ENCODE measurements at places on chromosomes 5 and 9. TPM values are rescaled to one million over a fixed set of nuclear protein-coding genes. Genes with fewer than 3 reads are reported as not detected.

DNAI1 gene
- total RNA-seq = not detected

FBXL7 gene
- total RNA-seq = 12.6 TPM

CDHR2 gene
- not detected for total RNA-seq

DAP gene
- total RNA-seq = 49.3 TPM

ZNF454 gene
- 0.18 TPM for total RNA-seq

SAXO1 gene
- total RNA-seq = 0.18 TPM

CTSV gene
- total RNA-seq = 0.18 TPM

RFESD gene
- 4.7 TPM for total RNA-seq

Measured in fibroblast of the aortic adventitia (primary cell).